Stimulated activated naive CD4-positive, alpha-beta T cell (primary cell): ENCODE measurements at places on chromosomes 13 and 19.

- no peak for DNase-seq
Observed at GRCh38 chr13:75639454-75639853, 3.3 kb downstream of the LMO7 start.

DNA sequence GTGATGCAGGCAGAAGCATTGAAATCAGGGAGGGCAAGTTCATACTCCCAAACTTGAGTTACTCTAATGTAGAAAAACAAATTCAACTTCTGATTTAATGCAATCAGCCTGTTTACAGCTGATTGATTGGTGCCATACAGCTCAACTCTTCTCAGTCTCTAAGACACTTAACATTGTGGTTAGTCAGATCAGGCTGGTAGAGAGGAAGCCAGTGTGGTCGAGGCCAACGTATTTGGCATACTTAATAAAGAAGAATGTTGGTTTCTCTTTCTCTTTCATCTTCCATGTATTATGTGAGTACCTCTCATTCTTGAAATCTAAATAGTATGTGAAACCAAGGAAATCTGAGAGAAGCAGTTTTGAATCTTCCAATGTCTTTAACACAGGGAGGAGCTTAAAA, 255.0 kb upstream of the SLITRK1 start:
- DNase-seq, result no peak

DNA sequence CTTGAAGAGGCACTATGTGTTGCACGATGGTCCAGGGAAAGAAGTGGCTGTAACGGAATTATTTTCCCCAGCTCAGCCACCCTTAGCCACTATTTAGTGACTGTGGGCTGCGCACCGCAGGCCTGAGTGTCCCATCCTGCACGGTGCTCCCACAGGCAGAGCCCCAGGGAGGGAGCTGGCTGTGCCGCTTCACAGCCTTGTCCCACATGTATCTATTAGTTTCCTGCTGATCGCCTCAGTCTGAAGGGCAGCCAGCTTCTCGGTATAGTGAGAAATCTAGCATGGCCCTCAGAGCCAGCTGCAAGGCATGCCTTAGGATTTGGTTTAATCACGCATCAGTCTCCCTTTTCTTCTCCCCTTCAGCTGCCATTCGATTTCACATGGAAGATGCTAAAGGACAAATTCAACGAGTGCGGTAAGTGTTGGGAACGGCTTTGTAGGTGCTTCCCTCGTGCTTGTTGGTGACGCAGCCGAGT, 15.7 kb downstream of the PRAM1 start:
- DNase-seq, result no peak

- no peak for DNase-seq
Observed at GRCh38 chr19:35882114-35882832, 13.9 kb downstream of the APLP1 start.

GRCh38 chr19:28444362-28444761, 768.6 kb downstream of the UQCRFS1 start:
- DNase-seq, result no peak

GRCh38 chr13:103406967-103407366, 340.8 kb upstream of the SLC10A2 start:
- DNase-seq, result no peak

- DNase-seq, result no peak
Observed at GRCh38 chr13:37510441-37510840, 88.1 kb downstream of the POSTN start.

DNA sequence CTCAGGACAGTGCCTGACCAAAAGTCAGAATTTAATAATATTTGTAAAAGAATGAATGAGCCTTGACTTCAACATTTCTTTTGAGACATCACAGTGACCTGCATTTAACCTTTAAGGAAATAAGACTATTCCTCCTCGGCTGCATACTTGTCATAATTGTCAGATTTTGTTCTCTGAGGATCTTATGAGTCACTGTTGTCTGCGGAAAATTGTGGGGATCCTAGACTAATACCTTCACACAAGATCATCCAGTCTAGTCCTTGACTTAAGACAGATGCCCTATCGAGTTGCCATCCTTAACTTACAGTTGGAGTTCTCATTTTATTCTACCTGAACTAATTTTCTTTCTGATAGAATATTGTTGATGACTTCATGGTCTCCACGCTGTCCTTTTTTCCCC, 198.4 kb downstream of the DLEU7 start:
- no peak for DNase-seq

DNA sequence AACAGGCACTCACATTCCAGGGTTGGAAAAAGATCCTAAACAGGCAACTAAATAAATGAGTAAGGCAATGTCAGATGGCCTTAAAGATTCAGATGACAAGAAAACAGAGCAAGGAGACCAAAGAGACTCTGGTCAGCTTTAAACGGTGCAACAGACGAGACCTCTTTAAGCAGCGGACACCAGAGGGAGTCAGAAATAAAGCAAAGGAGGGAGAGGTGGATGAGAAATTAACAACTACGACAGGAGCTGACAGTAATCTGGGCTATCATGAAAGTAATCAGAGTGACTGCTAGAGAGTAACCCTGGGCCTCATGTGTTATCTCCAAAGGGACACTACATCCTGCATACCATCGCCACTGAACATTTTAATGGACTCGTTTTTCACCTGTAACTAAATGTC, 1.1 kb downstream of the ZNF550 start:
- no peak for DNase-seq
